Endothelial cell of umbilical vein (primary cell): ENCODE measurements at places on chromosomes 1 and 21.

DNA sequence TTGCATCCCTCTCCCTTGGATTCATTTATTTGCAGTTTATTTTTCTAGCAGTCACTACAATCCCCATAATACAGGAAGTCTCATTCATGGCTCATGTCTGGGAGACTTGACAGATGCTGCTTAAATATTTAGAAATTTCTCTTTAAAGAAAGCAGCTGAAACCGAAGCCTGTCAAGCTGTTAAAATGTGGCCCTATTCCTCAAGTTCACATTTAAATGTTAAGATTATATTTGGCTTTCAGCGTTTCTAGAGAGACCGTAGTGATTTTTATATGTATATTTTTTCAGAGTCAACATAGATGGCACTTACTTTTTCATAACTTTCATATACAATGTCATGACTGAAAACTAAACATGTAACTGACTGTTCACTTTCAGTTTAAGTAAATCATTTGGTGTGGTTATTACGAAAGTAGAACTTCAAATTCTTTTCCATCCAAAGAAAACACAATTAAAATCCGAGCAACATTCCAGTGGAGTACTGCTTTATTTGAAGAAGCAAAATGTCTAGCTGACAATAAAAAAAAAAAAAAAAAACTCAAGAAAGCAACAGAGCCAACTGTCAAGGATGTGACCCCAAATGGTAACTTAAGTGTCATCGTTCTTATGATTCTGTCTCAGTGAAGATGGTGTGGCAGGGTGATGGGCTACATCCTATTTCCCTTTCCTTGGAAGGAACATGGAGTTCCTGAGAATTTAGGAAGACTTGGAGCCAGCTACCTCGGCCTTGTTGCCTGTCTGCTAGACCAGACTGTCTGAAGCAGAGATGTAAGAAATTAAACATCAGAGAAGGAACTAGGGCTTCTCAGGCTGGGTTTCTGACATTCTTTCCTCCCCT, 37.8 kb downstream of the MIS18A start:
- no peak for DNase-seq

DNA sequence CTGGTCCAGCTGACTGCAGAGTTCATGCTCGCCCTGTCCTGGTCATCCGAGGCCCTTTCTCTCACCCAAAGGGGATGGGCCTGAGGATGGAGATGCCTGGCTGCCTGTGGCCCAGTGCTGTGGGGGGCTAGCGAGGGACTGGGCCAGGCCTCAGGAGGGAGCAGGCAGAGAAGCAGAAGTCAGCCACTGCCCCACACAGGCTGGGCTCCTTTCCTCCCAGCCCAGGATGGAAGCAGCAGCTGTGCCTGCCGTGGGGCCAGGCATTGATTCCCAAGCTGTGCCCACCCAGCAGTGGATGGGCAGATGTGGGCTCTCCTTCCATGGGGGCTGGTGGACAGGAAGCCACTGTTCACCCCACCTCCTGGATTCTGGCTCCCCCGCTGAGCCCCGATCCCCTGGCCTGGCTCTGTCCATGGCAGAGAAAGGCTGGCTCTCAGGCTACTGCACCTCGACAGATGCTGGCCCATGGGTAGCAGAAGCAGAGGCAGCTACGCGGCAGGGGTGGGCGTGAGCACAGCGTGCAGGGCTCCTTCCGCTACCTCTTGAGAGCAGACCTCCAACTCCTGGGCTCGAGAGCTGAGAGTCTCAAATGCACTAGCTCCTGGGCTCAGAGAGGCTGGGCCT, 24.6 kb downstream of the RUNX3 start:
- no peak for DNase-seq

- DNase-seq = peak; percentile 2
Observed at GRCh38 chr1:34928699-34929496, 552 bp downstream of the DLGAP3 start.

GRCh38 chr1:111904478-111905218, 84.8 kb downstream of the KCND3 start:
- no peak for DNase-seq
